ENCODE measurements at places on chromosomes 12 and 14.

- DNase-seq, result no peak
These were observed 500.4 kb downstream of the SLC6A15 start for GRCh38 chr12:84412226-84412625.

- DNase-seq, result no peak
These were observed 28.4 kb upstream of the TRAF3 start for GRCh38 chr14:102748806-102749205.

DNA sequence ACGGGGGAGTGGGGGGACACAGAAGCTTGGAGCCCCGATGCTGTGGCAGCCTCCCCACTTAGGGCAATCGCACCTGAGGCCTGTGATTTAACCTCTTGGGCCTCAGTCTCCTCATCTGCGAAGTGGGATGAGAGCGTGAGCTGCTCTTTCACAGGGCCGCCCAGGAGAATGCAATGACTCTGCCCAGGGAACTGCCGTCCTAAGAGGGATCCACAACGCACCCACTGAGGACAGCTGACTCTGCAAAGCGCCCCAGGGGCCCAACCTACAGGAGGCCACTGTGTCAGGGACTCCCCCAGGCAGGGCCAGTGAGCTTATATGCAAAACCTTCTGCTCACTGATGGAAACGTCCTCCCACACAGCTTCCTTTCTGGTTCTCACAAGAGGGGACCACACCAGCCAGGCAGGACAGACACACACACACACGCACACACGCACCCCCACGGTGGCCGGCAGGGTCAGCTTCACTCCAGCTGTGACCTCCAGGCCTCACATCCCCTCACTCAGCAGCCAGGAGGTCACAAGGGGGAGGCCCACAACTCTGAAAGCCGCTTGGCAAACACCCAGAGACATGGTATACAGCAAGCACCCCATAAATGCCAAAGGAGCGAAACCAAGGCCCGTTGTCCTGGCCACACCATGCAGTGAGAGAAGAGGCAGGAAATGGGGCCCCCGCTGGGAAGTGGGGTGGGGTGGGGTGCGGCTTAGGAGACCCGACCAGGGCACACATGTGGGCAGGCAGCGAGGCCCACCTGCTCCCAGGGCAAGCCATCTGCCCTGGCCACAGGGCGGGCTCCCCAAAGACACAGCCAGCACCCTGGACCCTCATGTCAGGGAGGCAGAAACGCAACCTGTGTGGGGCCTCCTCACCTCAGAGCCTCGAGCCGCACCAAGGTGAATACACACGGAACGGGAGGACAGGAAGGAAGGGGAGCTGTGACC lies 73.3 kb downstream of the NCOR2 start:
- no peak for DNase-seq

DNA sequence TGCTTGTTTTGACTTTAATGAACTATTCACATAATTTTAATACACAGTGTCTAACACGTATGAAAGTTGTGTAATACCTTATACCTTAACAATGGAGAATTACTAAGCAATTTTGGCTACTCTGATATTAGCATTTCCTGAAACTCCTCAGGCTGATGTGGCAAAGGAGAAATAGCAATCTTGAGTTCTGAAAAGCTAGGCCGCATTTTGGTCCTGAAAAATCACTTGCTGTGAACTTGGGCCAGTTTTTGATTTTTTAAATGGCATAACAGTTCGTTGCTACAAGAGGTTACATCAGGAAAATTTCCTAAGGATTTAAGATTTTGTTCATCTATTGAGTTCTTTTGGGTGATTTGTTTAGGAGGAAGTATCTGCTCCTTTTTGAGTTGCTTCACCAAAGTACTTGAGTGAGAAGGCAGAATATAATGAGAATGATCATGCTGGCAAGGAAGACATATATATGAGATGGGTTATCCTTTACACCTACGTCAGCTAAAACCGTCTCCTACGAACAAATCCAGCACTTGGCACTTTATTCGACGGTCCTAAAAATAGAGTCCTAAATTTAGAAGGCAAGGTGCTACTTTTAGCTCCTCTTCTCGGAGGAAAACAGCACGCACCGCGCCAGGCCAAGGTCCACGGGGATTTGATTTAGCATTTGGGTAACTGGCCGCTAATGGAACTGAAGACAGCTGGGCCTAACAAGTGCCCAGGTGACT lies 32.2 kb downstream of the MIA2 start:
- DNase-seq, result peak; percentile 3

Measured in HFFc6 (cell line).